ENCODE measurements at places on chromosomes 12 and 14. TPM values are rescaled to one million over a fixed set of nuclear protein-coding genes. Genes with fewer than 3 reads are reported as not detected.

Gene KRT79
- polyA plus RNA-seq: not detected

Gene ETFRF1
- 28.1 TPM for polyA plus RNA-seq

Gene SCFD1
- 105 TPM for polyA plus RNA-seq

Gene SMIM41
- 2.5 TPM for polyA plus RNA-seq

Gene TMEM30B
- 20.2 TPM for polyA plus RNA-seq

Gene MVK
- 16.4 TPM for polyA plus RNA-seq

Gene SERPINA10
- polyA plus RNA-seq: 0.09 TPM

Gene GPR135
- polyA plus RNA-seq: 5.7 TPM

Gene MGP
- 112 TPM for polyA plus RNA-seq

Gene GPD1
- 0.44 TPM for polyA plus RNA-seq

Gene TAS2R43
- 1.0 TPM for polyA plus RNA-seq

Gene CLEC9A
- 1.8 TPM for polyA plus RNA-seq

Gene STAC3
- 4.0 TPM for polyA plus RNA-seq

Gene GLT8D2
- polyA plus RNA-seq: 29.5 TPM

Gene C12orf50
- 0.40 TPM for polyA plus RNA-seq

Gene KRT81
- 0.24 TPM for polyA plus RNA-seq

Gene EIF2B1
- 70.1 TPM for polyA plus RNA-seq

Gene KRT3
- not detected for polyA plus RNA-seq

Gene PIWIL1
- polyA plus RNA-seq: 0.54 TPM
